ENCODE measurements at places on chromosomes 4 and X.

GRCh38 chr4:150079081-150079581, 886 bp downstream of the DCLK2 start:
- no peak for DNase-seq

DNA sequence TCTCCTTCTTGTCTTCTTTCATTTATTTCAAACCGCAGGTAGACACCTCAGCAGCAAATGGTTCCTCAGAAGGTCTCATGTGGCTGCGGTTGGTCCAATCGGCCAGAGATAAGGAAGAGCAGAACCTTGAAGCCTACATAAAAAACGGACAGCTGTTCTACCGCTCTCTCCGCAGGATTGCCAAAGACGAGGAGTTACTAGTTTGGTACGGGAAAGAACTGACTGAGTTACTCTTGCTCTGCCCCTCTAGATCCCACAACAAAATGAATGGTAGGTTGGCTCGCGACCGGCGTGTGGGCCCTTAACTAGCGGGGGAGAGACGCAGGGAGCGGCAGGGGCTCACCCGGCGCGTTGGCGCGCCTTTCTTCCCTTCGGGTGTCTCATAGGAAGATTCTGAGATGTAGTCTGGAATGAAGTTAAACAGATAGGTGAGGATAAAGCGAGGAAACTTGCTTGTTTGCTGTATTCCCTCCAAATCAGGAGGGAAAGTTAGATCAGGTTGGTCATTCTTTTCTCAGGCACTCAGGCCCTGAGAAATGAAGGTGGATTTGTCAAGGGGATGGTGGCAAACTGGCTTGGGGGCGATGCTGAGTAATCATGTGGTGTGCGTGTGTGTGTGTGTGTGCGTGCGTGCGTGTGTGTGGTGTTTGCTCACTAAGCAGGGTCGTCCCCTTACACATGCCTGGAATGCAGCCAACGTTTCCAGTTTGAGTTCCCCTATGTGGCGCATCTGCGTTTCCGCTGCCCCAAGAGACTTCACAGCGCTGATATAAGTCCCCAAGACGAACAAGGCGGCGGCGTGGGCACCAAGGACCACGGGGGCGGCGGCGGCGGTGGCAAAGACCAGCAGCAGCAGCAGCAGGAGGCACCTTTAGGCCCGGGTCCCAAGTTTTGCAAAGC, 4.2 kb downstream of the PRDM8 start:
- DNase-seq: peak; percentile 70

DNA sequence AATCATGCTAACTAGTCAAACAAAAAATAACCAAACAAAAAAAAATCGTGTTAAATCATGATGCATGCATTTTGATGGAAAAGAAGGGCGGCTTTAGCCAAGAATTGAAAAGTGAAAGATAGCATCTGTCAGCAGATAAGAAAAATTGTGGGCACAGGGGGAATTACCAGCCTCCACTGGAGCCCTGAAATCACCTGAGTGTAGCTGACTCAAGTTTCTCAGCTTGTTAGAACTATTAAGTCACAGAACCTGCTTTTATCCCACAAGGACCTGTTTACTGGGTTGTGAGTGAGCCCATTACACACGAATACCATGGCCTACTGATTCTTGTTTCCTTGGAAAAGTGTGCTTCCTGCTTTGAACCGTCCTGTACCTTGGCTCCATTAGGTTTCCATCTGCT, 85.2 kb downstream of the COX18 start:
- DNase-seq: no peak

- no peak for DNase-seq
Observed at GRCh38 chr4:6561173-6561516, 13.8 kb upstream of the MAN2B2 start.

DNA sequence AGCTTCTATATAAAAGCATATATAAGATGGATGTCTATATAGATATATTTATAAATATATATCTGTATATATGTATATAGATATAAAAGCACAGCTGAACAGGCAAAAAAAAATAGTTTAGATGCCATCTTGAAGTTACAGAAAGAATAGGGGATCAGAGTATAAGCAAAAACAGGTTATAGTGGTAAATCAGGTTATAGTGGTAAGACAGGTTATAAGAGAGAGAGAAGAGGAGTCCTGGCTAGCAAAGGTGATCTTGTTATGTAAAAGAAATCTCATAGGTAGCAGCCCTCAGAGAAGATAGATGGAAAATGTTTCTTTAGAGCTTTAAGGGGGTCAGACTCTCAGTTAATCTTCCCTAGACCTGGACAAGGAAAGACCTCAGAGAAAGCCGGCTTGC, 1263.1 kb downstream of the PCDH7 start:
- DNase-seq: no peak

DNA sequence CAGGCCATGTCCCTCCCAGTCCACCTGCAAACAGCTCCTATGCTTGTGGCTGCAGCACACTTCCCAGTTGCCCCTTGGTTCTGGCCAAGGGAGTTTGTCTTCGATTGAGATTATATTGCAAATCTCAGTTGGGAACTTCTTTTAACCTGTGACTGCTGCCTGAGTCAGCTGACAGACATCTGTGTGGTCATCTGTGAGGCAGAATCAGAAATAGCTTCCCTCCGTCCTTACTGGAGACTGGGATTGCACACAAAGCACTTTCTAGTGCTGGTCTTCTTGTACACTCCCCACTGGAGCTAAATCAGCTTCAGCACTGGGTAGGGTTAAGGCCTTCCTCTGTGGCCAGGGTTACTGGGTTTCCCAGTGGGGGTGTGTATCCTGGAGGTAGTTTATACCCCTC, 34.3 kb downstream of the ZNF330 start:
- DNase-seq: no peak

DNA sequence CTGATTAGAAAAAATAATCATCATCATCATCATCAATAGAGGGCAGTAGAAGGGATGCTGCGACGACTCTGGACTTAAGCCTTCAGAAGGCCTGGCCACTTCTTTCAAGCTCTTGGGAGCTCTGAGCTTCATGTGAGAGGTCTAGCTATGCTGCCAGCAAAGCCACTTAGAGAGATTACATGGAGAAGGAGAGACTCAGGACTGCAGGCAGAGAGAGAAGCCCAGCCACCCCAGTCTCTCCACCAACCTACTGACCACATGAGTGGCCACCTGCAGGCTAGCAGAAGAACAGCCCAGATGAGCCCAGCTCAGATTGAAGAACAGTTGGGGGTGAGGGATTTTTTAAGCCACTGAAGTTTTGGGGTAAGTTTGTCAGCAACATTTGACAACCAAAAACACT, 17.1 kb upstream of the TMEM150C start:
- no peak for DNase-seq

DNA sequence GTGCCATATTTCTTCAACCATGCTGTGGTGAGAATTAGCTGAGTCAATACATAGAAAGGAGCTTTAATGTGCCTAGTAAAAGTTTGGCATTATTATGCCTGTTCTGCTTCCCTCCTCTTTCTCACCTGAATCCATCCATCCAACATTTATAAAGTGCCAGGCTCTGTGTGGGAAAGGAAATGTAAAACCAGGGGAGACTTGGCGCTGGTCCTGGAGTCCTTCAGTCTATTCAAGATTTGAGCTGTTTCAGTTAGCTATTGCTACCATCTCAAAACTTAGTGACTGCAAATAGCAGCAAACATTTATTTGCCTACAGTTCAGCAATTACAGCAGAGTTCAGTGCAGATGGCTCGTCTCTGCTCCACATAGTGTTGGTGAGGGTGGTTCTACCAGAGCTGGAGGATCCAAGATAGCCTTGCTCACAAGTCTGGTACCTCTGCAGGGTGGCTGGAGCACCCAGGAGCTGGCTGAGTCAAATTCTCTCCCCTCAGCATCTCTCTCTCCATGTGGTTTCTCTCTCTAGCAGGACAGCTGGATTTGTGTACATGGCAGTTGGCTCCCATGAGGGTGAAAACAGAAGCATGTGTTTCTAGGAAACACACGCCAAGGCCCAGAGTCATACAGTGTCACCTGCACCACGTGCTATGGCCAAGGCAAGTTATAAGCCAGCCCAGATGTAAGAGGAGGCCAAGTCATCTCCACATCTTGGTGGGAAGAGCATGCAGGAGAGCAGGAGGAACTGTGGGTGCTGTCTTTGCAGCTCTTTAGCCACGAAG, 77.3 kb downstream of the FHDC1 start:
- DNase-seq: no peak

- no peak for DNase-seq
Observed at GRCh38 chr4:20622701-20623100, 77.6 kb upstream of the PACRGL start.

DNA sequence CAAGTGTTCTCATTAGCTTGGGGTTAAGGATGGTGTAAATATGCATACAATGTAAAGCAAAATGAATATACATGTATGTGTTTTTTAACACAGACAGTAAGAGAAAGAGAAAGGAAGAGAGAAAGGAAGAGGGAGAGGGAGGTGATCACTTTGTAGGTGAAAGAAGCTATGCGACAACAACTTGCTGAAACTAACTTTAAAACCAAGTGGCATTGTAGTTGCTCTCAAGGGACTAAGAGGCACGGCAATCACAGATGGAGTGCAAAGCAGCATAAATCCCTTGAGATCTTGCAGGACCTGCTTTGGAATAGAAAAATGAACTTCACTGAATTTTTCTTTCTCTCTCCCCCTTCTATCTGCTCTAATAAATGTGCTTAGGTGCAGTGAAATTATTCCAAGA, 1665.0 kb upstream of the TENM3 start:
- DNase-seq: no peak

- DNase-seq: no peak
Observed at GRCh38 chr4:166501941-166502382, 628.9 kb downstream of the TLL1 start.

GRCh38 chr4:36172656-36173055, 71.7 kb downstream of the ARAP2 start:
- DNase-seq: no peak

- DNase-seq: no peak
Observed at GRCh38 chrX:104310657-104311254, 56.0 kb upstream of the ESX1 start.

DNA sequence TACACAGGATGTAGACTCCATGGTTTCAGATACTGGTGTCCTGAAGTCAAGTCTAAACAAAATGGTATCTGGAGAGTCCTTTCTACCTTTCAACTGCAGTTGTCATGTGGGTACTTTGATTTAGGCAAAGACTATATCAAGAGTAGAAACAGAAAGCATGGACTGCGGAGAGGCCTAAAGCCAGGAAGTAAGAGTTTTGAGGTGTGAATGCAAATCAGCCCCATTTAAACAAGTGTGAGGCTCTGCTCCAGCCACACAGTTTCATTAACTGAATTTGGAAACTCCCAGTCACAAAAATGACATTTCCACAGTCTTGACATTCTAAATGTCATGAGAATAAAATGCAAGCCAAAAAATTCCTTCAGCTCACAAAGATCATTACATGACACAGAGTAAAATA, 87.2 kb upstream of the MCF2 start:
- DNase-seq: no peak

- no peak for DNase-seq
Observed at GRCh38 chrX:106999002-106999975, 723 bp downstream of the MORC4 start.

- no peak for DNase-seq
Observed at GRCh38 chr4:147825451-147826287, 93.8 kb downstream of the ARHGAP10 start.

DNA sequence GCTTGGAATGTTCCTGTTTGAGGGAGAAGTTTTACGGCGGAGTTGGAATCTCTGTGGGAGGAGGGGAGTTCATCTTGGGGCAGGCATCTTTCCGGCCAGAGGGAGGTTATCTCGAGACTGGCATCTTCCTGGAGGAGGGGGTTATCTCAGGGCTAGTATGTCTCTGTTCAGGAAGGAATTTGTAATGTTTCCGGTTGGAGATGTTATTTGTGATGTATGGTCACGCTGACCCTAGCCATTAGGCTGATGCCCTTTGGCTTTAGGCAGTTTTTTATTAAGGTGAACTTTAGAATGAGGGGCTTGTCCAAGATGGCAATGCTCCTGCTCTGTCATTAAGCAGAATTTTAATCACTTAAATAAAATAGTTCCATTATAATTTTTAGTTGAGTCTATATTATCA, 449.7 kb downstream of the PCDH10 start:
- DNase-seq: no peak

DNA sequence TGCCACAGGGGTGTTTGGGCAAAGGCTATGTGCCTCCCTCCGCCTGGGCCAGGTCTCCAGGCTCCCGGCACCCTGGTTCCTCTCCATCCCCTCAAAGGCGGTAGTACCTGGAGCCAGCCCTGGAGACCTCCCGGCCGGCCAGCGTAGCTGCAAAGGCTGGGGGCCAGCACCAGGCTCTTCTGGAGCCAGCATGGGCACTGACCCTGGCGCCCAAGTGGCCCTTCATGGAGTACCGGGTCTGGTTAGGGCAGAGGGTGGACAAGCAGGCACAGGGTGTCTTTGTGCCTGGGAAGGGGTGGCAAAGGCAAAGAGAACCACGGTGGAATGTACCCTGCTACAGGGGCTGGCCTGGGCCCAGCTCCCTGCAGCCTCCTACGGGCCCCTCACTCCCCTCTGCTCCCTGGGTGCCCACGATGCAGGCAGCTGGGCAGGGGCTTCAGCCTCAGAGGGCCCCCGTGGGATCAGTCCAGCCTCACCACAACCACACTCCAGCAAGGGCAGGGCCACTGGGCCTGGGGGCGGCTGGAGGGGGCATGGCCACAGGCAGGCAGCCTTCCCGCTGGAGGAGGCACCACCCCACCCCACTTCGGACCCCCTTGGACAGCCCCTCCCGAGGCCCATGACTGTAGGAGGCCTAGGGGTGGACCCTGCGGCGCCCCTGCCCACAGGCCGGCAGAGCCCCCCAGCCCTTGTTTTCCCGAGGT, 112.9 kb upstream of the NKX1-1 start:
- no peak for DNase-seq

DNA sequence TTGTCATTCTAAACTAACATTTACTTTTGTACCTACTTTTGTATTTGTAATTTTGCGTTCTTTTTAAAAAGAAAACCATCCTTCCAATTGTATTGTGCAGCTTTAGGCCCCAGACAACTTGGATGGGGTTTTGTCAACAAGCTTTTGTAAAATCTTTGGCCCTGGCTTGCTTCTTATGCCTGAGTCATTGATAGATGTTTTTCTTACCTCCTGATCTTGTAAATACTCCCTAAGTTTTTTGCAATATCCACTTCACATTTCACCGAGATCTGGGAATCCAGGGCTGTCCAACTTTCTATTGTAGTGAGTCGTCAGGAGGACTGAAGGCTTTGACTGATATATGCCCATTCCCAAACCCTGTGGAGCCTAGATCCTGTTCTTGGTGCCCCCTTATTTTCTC, 126.9 kb upstream of the GUCY1A1 start:
- DNase-seq: no peak

- DNase-seq: no peak
Observed at GRCh38 chrX:105483011-105483410, 262.5 kb upstream of the TEX13A start.

- no peak for DNase-seq
Observed at GRCh38 chrX:9023293-9023692, 10.6 kb downstream of the FAM9B start.

GRCh38 chr4:151797131-151797530, 36.3 kb upstream of the GATB start:
- DNase-seq: no peak

DNA sequence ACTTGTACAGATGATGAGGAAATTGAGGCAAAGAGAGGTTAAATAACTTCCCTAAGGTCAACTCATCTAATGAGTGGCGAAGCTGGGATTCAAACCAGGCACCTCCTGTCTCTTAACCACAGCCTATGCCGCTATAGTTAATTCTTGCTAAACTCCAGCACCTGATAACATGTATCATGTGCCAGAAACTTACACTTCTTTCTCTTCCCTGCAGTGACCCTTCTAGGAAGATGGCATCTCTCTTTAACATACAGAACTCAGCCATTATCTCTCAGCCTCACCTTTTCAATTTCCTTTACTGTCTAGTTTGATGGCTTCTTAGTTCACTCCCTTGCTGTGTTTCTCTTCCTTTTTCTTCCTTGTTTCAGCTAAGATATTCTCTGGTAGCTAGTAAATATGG, 2.5 kb downstream of the VBP1 start:
- no peak for DNase-seq

GRCh38 chr4:145904413-145905177, 34.0 kb downstream of the ZNF827 start:
- DNase-seq: no peak

All from activated CD8-positive, alpha-beta memory T cell treated with anti-CD3 and anti-CD28 coated beads for 4 hours (primary cell).